ENCODE measurements at places on chromosomes 6 and 20. TPM values are rescaled to one million over a fixed set of nuclear protein-coding genes. Genes with fewer than 3 reads are reported as not detected.

- peaks cover 6% of the 10 kb centered on the region for H3K4me1 ChIP-seq
- no peak overlapping the region for H3K4me3 ChIP-seq
- no peak overlapping the region for H3K27ac ChIP-seq
- DNase-seq = no peak
- H3K36me3 ChIP-seq = peaks cover 2% of the 10 kb centered on the region
Observed at GRCh38 chr20:47985092-47985850, 200.0 kb upstream of the SULF2 start.

- H3K27me3 ChIP-seq = no peaks in the 10 kb centered on the region
- H3K4me3 ChIP-seq = no peak overlapping the region
- H3K36me3 ChIP-seq = peaks cover 5% of the 10 kb centered on the region
- peaks cover 11% of the 10 kb centered on the region for H3K4me1 ChIP-seq
- no peak overlapping the region for H3K27ac ChIP-seq
- no peak for DNase-seq
Observed at GRCh38 chr6:45931232-45931631, 84.4 kb downstream of the CLIC5 start.

DNA sequence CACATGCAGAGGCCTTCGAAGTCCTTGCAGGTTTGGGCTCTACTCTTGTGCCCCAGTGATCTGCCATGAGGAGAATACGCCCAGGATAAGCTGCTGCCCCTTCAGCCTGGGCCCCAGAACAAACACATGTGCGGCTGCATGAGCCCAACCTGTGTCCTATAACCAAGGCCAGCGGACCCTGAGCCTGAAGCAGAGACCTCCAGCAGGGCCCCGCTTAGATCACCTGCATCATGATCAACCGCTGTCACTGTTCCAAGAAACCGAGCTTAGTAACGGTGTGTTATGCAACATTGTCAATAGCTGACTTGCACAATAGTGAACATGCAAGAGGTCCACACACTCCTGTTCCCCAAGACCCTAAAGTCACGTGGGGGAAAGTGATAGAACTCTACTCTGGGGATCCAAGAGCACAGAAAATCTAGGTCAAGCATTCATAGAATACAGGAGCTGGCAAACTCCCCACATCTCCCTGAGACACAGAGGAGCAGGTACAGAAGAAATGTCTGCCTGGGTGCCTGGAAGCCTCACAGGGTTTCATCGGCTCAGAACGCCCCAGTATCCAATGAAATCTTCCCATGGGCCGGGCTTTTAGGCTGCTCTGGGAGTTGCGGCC lies 136.2 kb downstream of the BMP7 start:
- peaks cover 60% of the 10 kb centered on the region for H3K27me3 ChIP-seq
- H3K27ac ChIP-seq = no peak overlapping the region
- H3K4me1 ChIP-seq = peaks cover 5% of the 10 kb centered on the region
- no peaks in the 10 kb centered on the region for H3K36me3 ChIP-seq
- no peak overlapping the region for H3K4me3 ChIP-seq
- no peak for DNase-seq

DNA sequence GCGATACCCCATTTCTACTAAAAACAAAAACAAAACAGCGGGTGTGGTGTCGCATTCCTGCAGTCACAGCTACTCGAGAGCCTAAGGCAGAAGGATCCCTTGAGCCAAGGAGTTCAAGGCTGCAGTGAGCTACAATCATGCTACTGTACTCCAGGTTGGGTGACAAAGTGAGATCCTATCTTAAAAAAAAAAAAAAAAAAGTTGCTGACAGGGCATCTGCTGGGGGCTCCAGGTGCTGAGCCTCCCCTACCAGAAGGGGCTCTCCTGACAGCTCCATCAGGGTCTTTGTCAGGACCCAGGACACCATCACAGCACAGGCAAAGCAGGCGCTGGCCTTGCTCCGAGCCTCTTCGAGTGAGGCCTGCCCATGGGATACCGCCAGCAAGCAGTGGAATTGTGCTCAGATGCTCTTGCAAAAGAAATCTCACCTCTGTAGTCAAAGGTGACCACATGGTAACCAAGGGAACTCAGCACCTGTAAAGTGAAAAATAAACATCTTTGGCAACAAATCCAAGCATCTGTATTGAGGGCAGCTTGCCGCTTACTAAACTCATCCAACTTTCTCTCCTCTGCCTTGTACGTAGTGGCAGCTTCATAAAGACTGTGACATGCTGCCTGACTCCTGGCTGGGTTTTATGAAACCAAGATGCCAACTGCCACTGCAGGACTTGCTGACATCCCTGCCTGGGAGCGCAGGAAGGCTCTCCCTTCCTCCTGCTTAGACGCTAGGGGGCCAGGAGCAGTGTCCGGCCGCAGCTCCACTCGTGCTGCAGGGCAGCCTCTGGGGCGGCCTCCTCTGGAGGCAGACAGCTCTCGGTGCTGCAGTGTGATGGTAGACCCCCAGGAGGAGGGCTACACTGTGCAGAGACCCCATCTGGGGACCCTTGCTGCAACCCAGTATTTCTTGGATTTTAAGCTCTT lies 66.9 kb downstream of the PYGB start:
- H3K4me1 ChIP-seq = peaks cover 17% of the 10 kb centered on the region
- no peaks in the 10 kb centered on the region for H3K27me3 ChIP-seq
- H3K4me3 ChIP-seq = no peak overlapping the region
- no peak for DNase-seq
- peaks cover 2% of the 10 kb centered on the region for H3K36me3 ChIP-seq

DNA sequence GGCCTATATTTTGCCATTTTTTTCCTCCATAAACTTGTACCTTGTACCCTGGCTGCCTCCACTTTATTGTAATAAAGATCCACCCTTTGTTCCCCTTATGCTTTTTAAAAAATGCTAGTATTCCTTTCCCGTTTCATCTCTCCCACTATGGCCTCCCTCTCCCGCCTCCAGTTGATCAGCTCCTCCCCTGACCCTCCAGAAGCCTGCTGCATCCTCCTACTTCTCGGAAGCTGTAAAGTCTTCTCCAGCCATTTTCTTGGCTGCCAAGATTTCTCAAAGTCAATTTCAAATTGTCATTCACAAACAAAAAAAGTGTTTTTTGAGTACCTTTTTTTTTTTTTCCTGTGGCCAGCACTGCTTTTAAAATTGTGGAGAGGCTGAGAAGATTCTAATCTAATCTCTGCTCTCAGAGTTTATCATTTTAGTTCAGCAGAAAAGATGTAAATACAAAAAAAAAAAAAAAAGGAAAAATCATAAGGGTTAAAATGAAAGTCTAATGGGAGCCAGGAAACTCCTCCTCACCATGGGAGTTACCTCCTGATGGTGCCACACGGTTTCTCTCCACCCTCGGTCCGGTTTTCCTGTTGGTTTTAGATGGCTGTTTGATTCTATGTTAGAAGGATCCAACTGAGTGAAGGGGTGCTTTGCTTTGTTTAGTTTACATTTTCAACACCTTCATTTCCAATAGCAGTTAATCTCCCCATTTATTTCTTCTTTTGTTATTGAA lies 103.0 kb upstream of the KCNK16 start:
- no peaks in the 10 kb centered on the region for H3K4me1 ChIP-seq
- H3K27ac ChIP-seq = no peak overlapping the region
- DNase-seq = no peak
- H3K27me3 ChIP-seq = peaks cover 30% of the 10 kb centered on the region
- H3K4me3 ChIP-seq = no peak overlapping the region

GRCh38 chr6:144793744-144794143 lies 508.6 kb downstream of the UTRN start:
- H3K4me3 ChIP-seq = no peak overlapping the region
- H3K36me3 ChIP-seq = peaks cover 8% of the 10 kb centered on the region
- no peak for DNase-seq
- H3K27me3 ChIP-seq = no peaks in the 10 kb centered on the region

Gene BNIP5
- not detected for total RNA-seq

Measured in T-helper 17 cell (primary cell).